ENCODE measurements at places on chromosomes 5 and 9.

GRCh38 chr5:91849069-91849468 is 466.0 kb upstream of the ARRDC3 start:
- DNase-seq, result no peak

DNA sequence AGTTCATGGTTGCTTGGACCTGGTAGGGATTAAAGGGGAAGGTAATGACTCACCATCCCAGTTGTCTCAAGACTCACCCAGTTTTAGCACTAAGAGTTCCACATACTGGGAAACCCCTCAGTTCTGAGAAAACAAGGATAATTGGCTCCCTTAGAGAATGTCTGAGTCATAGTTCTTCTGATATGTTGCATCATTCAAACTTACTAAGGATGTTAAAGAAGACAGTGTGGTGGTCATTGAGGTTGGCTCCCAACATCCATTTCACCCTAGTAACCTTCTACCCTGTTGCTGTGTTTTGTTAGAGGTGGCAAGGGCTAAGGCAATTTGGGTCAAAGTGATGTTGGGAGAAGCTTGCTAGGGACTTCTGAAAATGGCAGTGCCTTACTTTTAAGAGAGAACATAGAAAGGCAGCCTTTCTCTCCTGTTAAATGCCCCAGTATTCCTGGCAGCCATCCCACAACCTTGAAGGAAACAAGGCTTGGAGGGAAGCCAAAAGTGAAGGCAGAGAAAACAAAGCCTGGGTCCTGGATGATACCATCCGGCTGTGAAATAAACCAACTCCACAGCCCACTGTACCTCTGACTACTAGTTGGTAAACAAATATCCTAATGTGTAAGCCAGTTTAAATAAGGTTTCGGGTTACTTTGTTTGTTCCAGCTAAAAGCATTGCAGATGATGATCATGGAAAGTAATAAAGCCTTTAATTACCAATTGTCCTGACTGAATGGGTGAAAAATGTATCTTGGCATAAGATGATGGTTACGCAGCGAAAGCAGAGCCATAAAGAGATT is 80.4 kb upstream of the ADAMTSL1 start:
- DNase-seq, result no peak

GRCh38 chr5:91487420-91487819 is 104.3 kb upstream of the ARRDC3 start:
- no peak for DNase-seq

DNA sequence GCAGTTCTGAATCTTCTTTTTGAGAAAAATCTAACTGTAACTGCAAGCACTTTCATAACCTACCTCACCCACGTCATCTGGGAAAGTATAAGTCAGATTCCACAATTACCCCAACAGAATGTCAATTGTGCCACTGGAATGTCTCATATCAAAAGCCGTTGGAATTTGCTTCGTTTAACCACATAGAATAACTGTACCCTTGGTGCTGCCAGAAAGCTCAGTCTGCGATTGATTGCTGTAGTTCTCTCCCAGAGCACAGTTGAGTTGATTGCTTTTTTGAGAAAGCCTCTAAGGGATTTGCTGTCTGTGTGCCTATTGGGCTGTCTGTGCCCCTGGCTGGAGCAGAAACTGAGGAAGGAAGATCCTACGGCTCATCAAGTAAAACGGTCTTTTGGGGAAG is 583.6 kb downstream of the TMEM38B start:
- no peak for DNase-seq

- no peak for DNase-seq
Observed at GRCh38 chr5:1016476-1016875, 7.9 kb downstream of the NKD2 start.

GRCh38 chr9:79193501-79194223 is 378.1 kb upstream of the TLE4 start:
- DNase-seq, result no peak

DNA sequence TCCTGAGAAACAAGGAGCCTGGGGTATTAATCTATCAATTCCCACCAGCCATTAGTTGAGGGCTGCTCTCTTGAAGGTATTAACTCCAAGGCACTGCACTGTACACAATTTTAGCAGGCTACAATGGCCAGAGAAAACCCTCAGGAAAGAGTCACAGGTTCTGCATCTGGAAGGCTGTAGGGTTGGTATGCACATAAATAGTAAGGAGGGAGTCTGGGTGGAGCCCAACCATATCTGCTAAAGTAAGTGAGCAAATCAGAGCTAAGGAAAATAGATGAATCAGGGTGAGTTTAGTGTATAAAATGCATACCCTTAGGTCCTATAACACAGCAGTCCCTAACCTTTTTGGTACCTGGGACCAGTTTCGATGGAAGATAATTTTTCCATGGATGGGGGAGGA is 18.2 kb downstream of the TMEM215 start:
- no peak for DNase-seq

GRCh38 chr5:134935711-134936602 is 31.0 kb downstream of the PCBD2 start:
- DNase-seq, result no peak

- no peak for DNase-seq
Observed at GRCh38 chr5:103674739-103675138, 112.2 kb upstream of the NUDT12 start.

- no peak for DNase-seq
Observed at GRCh38 chr9:34545497-34545896, 22.7 kb upstream of the ENHO start.

GRCh38 chr9:23855873-23856604 is 30.0 kb upstream of the ELAVL2 start:
- DNase-seq, result no peak

DNA sequence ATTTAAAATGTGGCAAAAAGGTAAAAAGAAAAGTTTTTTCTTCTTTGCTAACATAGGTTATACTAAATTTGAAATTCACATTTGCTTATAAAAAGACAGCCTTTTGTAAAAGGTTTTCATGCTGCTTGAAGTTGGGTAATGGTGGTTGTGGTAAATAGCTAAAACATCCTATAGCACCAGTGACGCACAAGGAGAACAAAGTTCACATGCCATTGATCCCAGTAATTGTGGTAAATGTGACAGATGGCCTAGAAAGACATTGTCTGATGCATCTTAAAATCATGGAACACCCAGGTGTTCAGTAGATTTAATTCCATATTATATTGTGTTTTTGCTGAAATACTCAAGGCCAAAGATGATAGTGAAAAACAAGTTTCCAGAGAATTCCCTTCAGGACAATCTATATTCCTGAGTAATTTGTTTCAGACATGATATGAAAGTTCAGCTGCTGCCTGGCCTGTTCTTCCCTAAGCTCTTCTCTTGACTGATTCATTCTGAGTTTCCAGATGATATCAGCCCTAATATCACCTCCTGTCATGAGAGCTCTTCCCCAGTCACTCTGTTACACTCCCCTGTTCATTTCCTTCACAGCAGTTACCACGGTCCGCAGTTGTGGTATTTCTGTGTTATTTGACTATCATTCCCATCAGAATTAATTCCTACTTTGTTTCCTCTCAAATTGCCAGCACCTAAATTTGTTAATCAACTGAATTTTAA is 4.6 kb upstream of the FBXL17 start:
- no peak for DNase-seq

- no peak for DNase-seq
Observed at GRCh38 chr9:114852050-114852594, 46.3 kb upstream of the TNFSF15 start.

DNA sequence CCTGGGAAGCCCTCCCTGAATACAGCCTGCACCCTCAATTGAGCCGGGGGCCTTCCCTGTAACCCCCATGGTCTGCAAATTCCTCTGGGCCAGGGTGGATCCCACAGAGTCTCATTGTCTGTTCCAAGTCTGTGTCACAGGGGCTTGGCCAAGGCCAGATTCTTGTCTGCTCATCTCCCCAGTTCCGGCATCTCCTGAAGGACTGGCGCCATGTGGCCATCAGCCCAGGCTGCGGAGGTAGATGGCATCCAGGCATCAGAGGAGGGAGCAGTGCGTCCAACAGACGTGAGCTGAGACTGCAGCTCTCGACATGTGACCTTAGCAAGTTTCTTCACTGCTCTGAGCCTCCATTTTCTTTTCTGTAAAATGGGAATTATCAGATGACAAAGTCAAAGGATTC is 37.3 kb upstream of the RPL26L1 start:
- no peak for DNase-seq

- no peak for DNase-seq
Observed at GRCh38 chr5:78561261-78561660, 87.3 kb downstream of the LHFPL2 start.

- DNase-seq, result peak; percentile 35
Observed at GRCh38 chr5:65721050-65721719, 724 bp downstream of the SGTB start.

GRCh38 chr5:72602696-72603685 is 95.8 kb upstream of the ZNF366 start:
- DNase-seq, result no peak

DNA sequence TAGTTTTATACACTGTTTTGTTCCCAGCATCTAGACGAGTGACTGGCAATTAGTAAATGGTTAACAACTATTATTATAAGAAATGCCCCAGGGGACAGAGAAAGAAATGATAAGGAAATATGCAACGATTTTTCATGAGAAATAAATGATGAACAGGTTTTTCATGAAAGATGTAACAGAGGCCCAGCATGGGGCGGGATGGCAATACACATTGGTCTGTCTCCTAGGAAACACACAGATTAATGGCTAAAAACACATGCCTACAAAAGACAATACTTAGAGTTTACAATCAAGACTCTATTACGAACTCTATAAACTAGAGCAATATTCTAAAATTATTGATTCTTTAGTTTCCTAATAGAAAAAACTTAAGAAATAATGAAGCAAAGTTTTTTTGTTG is 441.5 kb upstream of the CDH9 start:
- DNase-seq, result no peak

DNA sequence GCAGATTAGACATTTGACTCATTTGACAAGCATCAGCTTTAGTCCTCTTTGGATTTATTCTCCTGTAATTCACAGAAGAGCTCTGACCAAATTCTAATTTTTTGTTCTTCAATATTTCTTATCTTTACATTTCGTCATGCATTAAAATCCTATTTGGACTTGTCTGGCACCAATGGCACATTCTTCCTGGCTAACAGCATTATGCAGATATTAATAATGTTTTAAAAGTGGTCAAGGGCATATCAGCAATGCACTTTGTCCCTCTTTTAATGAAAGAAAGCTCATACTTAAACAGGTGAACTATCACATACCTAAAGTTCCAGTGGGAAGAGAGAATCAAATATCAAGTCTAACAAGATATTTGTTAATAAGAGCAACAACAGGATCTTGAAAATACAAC is 270.4 kb downstream of the ARL15 start:
- DNase-seq, result no peak

- no peak for DNase-seq
Observed at GRCh38 chr9:106682420-106682819, 180.5 kb upstream of the ZNF462 start.
